ENCODE measurements at places on chromosomes 5 and 9. TPM values are rescaled to one million over a fixed set of nuclear protein-coding genes. Genes with fewer than 3 reads are reported as not detected.

- no peak for DNase-seq
Measured at GRCh38 chr5:169650701-169651331, 13.7 kb downstream of the DOCK2 start.

DNA sequence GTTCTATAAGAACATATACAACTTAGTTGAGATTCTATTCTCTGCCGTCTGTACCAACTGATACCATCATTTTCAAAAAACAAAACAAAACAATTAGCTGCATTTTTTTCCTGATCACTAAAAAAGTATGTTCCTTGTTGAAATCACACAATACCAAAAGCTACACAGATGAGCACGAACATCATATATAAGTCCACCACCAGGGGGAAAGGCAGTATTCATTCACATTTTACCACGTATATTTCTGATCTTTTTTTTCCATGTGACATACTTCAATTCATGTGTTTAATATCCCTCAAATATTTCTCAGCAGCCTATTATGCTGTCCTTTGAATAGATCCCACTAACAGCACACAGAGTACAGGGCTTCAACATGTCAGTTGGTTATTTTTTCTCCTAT, 40.6 kb downstream of the IRX2 start:
- no peak for DNase-seq

- no peak for DNase-seq
Measured at GRCh38 chr5:179205277-179205676, 140.0 kb downstream of the ADAMTS2 start.

Gene ANKRD18A
- polyA plus RNA-seq, result not detected

Gene SLC6A7
- polyA plus RNA-seq, result 0.22 TPM

- DNase-seq, result no peak
Measured at GRCh38 chr5:6505416-6505755, 56.7 kb downstream of the UBE2QL1 start.

Gene STING1
- polyA plus RNA-seq, result 49.0 TPM

- DNase-seq, result no peak
Measured at GRCh38 chr5:40037713-40038112, 612.9 kb upstream of the DAB2 start.

DNA sequence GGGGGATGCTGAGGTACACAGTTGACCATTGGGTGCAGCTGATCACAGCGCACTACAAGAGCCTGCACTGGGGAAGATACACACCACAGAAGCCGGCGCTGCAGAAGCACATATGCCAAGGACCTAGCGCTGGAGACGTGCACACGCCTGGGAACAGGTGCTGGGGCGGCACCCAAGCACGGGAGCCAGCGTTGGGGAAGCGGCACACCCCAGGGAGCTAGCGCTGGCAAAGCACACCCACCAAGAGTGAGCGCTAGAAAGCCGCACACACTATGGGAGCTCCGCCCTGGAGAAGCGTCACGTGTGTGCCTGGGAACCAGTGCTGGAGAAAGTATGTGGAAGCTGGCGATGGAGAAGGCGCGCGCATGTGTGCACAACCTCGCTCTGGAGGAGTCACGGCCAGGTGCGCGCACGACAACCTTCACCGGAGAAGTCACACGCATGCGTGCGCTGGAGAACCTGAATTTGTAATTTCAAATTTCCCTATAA, 4.5 kb downstream of the FANCC start:
- DNase-seq, result peak; percentile 34

Gene LCNL1
- polyA plus RNA-seq, result 0.85 TPM

DNA sequence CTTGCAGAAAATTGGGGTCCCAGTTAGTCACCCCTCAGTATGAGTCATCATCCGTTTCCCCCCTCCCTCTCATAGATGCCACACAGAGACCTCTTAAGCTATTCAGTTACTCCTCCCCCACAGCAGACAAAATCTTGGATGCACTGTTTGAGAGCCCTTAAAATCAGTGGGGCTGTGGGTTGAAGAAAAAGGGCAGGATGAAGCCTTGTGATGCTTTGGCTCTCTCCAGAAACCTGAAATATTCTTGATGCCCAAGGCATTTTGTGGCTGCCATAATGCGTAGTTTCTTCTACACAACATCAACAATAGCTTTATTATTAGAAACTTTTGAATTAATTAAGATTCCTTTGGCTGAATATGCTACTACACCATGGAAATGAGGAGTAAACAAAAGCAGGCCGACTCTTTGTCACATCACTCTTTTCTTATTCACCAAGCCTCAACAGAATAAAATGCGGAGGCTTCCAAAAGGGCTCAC, 133.8 kb downstream of the MRPS30 start:
- DNase-seq, result no peak

DNA sequence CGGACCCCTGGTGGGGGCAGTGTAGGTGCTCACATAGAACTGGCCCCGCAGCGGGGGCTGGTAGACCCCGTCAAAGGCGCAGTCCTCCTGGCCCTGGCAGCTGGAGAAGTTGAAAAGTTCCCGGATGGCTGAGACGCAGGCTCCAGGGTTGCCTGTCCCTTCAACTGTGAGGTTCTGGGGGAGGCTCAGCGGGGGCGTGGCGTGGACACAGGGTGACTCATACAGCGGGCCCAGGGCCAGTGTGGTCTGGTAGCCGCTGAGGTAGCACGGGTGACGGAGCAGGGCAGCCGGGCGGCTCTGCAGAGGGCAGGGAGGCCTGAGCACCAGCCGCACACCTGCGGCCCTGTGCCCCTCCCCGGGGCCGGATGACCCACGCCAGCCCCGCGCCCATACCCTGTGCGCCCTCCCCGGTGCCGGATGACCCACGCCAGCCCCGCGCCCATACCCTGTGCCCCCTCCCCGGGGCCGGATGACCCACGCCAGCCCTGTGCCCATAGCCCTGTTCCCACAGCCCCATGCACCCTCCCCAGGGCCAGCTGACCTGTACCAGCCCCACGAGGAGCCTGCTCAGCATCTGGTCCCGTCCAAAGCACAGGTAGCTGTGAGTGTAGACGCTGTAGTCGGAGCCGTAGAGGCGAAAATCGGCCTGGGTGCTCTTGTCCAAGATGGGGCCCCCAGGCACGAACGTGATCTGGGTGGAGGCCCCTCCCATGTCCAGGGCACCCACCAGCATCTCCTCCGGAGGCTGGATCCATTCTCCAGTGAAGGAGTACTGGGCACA, 5.0 kb downstream of the ENTPD8 start:
- DNase-seq, result no peak

GRCh38 chr9:77305622-77306400, 128.5 kb downstream of the VPS13A start:
- no peak for DNase-seq

GRCh38 chr5:7066471-7067235, 329.3 kb upstream of the ADCY2 start:
- DNase-seq, result no peak
